ENCODE measurements at places on chromosomes 13 and 19.

- DNase-seq: no peak
Observed at GRCh38 chr19:40298026-40298425, 12.9 kb upstream of the AKT2 start.

- peak; percentile 11 for DNase-seq
Observed at GRCh38 chr13:95536632-95537241, 15.8 kb upstream of the CLDN10 start.

GRCh38 chr13:34545461-34545860, 396.6 kb upstream of the NBEA start:
- DNase-seq: no peak

GRCh38 chr13:77544758-77545338, 9.3 kb downstream of the SCEL start:
- DNase-seq: no peak

DNA sequence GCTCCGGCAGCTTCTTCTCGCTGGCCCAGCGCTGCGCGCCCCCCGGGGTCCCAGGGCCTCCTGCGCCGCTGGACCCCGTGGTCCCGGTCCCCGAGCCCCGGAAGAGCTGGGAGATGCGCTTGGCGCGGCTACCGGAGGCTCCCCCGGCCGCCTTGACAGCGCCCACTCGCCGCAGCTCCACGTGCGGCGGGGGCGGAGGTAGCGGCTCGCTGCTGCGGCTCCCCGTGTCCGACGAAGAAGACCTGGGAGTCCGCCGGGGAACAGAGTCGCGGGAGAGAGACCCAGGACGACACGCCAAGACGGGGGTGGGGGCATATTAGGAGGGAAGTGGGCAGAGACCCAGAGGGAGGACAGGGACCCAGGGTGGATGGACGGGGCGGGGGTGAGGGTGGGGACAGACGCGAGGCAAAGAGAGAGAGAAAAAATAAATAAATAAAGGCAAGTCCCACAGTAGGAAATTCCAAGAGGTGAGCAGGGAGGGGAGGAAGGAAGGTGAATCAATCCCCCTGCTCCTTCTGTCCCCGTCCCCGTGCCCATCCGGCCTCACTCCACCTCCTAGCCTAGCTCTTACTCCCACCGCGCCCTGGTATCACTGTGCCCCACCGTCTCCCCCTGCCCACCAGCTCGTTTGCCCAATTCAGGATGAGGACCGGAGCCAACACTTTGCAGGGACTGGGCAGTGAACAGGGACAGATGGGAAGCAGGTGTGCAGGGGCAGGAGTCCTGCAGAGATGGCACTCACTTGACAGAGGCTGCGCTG, 826 bp downstream of the RASIP1 start:
- DNase-seq: peak; percentile 31

DNA sequence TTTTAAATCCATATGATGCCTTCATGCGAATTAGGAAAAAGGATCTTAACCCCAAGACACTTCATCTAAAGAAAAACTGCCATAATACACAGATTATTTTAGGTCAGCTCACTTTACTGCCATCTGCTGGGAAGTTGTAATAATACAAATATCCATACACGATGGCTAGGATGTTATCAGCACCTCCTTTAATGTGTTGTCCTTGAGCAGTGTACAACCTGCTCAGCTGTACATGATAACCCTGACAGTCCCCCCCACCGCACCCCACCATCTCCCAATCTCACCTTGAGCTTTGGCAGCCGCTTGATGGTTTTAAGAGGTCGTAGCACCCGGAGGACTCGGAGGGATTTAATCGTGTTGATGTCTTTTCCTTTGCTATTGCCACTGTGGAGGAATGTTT, 112.2 kb downstream of the IER2 start:
- DNase-seq: no peak

DNA sequence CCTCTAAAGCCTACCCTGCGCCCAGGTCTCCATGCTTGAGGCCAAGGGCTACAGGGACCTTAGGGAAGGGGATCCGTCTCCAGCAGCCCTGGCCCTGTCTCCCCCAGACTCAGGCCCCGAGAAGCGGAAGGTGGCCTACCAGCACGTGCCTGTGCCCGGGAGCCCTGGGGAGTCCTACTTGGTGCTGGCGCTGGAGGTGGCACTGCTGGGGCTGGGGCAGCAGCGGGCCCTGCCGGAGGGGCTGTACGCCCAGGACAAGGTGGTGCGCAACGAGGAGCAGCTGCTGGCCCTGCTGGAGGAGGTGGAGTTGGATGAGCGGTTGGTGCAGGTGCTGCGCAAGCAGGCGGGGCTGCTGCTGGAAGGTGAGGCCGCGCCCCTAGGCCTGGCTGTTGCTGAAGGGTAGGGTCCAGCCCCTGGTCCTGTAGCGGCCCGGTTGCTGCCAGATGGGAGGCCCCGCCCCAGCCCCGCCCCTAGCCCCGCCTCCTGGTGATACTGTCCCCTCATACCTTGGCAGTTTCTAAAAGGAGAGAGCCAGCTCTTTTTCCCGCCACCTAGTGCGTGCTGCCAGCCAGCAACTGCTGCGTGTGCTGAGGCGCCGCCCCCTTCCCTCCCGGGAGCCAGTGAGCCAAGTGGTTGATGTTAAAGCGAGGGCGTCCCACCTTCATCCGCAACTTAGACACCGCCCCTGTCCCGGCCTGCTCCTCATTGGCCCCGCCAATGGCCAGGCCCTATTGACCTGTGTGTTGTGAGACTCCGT, 22.6 kb downstream of the ZSWIM4 start:
- peak; percentile 74 for DNase-seq

DNA sequence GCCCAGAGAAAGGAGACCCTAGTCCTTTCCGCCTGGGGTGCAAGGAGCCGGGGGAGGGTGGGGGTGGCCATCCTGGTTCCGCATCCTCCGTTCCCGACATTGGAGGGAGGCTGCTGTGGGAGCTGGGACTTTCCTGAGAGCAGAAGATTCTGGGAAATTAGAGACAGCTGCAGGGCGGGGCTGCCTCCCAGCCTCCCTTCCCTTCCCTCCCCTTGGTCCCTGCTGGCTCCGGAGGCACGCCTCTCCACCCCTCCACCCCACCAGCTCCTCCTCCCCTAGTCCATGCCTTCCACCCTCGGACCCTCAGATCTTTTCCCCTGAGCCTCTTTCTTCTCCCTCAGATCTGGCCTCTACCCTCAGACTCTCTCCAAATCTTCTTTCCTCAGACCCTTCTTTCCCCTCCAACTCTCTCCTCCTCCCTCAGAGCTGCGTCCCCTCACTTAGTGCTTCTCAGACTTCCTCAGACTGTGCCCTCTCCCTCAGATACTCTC, 3.1 kb upstream of the BCL3 start:
- DNase-seq: no peak

Data from NCI-H2081 treated with DMSO at 0.1 percent for 48 hours (cell line).